ENCODE measurements at places on chromosomes 1 and 21.

- no peak for DNase-seq
These were observed 32.5 kb upstream of the SLC44A5 start for GRCh38 chr1:75643460-75643859.

DNA sequence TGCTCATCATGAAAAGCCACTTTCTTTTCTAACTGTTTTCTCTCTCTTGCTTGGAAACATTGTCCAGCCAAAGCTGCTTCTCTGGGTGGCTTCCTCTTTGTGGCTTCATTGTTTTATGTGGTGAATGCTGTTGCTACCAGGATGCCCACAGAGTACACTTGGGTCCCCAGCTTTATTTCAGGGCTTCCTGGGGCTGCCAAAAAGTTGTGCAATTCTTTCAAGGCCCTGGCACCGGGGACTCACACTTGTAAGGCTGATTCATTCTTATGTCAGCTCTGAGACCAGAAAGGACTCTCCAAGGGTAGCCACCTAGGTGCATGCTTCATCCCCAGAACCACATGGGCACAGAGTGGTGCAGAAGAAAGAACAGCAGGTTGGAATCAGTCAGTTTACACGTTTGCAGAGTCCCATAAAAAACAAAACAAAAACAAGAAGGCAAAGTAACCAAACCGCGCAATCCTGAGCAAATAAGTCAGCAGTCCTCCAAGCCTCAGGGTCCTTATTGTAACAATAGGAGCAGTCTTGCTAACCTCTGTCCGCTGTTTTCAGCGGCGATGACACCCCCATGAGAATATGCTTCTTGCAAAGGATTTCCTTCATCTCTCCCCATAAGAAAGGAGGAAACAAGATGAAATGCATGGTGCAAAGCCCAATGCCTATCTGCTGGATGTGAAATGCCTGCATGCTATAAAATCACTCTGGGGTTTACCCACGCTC is 89.9 kb upstream of the SSX2IP start:
- no peak for DNase-seq

- no peak for DNase-seq
These were observed 5.6 kb upstream of the PTCH2 start for GRCh38 chr1:44848456-44849181.

DNA sequence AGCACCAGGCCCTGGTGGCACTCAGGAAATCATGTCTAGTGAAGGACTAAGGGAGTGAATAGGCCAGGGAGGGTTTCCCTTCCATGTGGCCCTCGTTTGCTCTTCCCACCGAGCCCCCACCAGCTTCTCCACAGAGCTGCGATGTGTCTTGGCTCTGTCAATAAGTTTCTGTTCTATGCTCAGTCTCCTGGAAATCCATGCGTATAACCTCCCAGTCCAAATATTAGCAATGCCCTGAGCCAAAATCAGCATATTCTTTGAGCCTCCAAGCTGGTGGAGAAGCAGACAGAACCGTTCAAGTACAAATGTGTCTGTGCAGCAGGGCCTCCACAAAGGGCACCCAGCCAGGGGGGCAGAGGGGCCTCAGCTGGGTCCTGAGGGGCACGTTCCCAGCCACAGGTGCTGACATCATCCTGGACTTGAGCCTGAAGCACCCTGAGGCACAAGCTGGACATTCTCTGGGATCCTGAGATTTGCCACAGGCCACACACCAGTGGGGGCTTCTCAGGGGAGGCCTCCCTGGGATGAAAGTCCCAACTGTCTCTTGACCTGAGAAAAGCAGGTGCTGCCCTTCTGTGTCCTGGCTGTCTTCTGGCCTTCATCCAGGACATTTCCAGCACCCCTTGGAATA is 350.5 kb upstream of the VAMP3 start:
- no peak for DNase-seq

GRCh38 chr1:17155257-17155920 is 36.1 kb upstream of the PADI2 start:
- DNase-seq: no peak
